ENCODE measurements at places on chromosomes 1 and 21.

DNA sequence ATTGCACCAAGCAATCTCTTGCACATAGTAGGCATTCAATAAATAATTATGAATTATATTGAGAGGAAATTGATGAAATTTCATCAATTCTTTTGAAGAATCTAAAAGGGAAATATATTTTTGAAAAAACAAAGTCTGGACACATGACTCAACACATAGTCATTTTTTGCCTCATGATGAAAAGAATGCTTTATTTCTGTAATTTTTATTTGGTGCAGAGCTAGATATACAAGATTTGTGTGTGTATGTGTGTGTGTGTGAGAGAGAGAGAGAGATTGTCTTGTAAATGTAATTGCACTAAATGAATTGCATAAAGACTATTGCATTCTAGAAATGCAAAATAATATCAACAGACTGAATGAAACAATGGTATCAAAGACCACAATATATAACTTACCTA, 206.2 kb upstream of the C1orf87 start:
- no peak for DNase-seq

GRCh38 chr1:116075990-116076389, 35.2 kb upstream of the MAB21L3 start:
- DNase-seq, result no peak

- DNase-seq, result peak; percentile 67
Measured at GRCh38 chr21:34974162-34974981, 74.7 kb downstream of the RUNX1 start.

- DNase-seq, result no peak
Measured at GRCh38 chr1:162192763-162193162, 123.3 kb downstream of the NOS1AP start.

- no peak for DNase-seq
Measured at GRCh38 chr1:99754055-99754626, 12.3 kb downstream of the FRRS1 start.

- no peak for DNase-seq
Measured at GRCh38 chr1:242613266-242613815, 88.8 kb upstream of the PLD5 start.

- no peak for DNase-seq
Measured at GRCh38 chr1:184664661-184665060, 90.0 kb downstream of the EDEM3 start.

DNA sequence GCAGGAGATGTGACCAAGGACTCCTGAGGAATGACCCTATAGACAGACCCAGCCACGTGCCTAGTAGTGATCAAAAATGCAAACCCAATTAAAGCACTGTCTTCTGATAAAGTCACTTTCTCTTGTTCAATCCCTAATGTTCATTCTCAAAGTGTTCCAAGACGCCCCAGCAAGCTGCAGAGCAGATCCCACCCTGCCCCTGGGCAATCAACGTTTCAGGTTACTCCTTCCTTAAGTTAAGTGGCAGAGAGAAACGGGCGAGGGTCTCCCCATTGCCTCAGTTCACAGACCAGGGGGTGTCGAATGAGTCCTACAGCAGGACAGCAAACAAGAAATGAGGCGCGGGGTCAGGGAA, 699 bp upstream of the RGS2 start:
- no peak for DNase-seq

- DNase-seq, result no peak
Measured at GRCh38 chr1:203085528-203086406, at the start of gene MYOG. Gene MYOG, minus strand, starts transcription at chr1:203086012. Its CDS starts 51 bp downstream, at chr1:203085961.

DNA sequence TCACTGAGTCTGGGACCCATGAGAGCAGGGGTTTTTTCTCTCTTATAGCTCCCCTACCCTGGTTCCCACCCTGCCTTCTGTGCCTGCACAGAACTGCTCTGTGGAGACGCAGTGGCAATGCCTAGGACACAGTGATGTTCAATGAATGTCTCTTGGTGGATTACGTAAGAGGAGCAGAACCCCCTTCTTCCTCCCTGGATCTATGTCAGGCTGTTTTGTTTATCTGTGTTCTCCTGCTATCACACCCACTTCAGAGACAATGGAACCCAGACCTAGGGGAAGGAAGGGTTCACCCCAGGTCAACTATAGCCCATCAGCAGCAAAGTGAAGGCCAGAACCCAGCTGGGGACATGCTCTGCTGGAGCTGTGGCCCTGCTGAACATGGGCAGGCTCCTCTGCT, 2.0 kb downstream of the HPCAL4 start:
- DNase-seq, result no peak

GRCh38 chr1:162690672-162691434, 58.6 kb downstream of the DDR2 start:
- DNase-seq, result no peak

DNA sequence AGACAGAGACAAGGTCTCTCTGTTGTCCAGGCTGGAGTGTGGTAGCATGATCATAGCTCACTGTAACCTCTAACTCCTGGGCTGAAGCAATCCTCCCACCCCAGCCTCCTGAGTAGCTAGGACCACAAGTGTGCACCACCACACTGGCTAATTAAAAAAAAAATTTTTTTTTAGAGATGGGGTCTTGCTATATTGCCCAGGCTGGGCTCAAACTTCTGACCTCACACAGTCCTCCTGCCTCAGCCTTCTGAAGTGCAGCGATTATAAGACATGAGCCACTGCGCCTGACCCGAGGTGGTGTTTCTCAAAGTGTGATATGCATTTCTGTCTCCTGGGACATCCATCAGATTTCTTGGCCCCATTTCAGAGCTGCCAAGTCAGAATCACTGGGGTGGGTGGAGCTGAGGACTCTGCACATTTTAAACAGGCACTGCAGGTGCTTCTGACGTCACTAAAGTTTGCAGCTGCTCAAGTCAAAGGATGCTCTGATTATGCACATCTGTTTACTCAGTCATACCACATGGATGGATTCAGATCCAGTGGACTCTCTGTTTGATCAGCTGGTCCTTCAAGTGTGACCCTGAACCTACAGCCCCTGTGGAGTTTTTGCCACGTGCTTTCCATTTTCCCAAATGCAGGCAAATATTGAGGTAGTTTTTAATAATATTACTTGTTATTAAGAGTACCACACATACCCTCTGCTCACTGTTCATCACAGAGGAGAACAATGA, 21.4 kb downstream of the TGFB2 start:
- no peak for DNase-seq

DNA sequence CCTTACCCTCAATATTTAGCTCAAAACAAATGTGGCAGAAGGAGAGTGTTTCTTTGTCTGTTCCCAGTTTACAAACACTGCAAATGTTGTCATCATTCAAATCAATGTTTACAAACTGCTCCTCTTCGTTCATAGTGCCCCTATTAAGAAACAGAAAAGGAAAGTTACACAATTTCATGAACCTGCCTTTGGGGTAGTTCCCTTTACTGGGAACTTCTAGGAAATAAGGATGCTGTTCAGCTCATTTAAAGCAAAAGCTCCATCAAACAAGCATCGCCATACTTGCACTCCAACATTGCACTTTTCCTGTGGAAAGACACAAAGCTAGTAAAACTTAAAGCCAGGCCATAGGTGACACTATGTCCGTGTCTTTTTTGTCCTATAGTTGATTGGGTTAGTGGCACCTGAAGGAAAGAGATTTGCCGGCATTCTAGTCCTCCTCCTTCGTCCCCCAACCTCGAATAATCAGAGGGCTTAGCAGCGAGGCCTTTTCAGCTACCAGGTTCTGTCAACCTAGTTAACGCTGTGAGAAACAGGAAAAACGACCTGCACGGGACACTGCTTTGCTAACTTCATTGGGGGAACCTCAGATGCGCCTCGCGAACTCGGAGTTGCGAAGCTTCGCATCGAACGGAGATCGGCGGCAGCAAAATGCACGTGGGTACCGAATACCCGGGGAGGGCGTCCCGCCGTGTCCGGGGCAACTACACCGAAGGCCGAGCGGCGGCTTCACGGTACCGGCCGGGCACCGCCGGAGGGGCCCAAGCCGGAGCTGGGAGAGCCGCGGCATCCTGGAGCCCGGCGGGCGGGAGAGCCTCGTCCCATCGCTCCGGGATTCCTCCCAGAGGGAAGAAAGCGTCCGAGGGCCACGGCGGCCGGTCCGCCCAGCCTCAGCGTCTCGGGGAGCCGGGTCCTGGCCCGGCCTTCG, 706 bp downstream of the C21orf91 start:
- peak; percentile 41 for DNase-seq

DNA sequence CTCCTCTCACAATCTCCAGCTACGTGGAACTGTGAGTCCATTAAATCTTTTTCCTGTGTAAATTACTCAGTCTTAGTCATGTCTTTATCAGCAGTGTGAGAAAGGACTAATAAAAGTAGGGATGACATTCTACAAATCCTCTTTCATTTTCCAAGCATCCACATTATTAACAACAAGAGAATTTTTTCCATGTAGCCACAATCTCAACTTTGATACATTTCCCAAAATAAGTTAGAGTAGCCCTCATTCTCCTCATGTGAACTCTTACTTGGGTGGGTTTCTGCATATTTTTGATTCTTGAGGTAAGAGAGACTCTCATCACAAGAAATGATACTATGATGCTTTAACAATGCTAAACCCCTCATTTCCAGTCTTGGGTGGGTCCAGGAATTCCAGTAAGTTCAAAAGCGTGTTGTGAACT, 52.8 kb downstream of the TNFSF18 start:
- no peak for DNase-seq

- DNase-seq, result peak; percentile 27
Measured at GRCh38 chr1:236394879-236395229, 768 bp downstream of the EDARADD start.

DNA sequence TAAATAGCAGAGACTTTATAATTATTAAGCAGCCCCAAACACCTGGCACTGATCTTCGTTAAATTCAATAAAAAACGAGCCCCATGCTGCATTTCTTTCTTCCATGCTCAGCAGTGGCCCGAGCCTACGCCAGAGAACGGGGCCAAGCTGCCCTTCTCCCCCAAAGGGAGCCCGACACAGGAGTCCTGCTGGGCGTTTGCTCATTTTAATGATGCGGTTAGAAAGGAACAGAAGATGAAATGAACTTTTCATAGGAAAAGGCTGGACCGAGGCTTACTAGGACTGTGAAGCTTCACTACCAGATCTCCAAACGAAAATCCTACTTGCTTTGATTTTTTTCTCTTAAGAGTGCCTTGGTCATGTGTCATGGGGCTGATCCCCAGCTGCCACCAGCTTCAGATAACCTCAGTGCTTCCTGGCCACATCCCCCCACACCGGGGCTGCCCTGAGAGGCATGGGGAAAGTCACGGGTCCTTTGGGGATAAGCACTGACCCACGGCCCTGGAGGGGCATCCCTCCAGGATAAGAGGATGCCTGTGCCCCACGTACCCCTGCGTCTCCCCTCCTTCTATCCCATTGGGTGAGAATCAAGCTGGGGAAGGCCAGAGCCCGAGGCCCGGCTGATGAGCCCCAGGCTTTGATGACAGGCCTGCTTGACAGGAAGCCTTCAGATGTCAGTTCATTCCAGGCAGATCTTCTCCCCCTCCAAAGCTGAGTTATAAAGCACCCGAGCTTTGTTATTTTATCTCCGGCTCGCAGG, 34.2 kb downstream of the PGBD5 start:
- DNase-seq, result no peak

DNA sequence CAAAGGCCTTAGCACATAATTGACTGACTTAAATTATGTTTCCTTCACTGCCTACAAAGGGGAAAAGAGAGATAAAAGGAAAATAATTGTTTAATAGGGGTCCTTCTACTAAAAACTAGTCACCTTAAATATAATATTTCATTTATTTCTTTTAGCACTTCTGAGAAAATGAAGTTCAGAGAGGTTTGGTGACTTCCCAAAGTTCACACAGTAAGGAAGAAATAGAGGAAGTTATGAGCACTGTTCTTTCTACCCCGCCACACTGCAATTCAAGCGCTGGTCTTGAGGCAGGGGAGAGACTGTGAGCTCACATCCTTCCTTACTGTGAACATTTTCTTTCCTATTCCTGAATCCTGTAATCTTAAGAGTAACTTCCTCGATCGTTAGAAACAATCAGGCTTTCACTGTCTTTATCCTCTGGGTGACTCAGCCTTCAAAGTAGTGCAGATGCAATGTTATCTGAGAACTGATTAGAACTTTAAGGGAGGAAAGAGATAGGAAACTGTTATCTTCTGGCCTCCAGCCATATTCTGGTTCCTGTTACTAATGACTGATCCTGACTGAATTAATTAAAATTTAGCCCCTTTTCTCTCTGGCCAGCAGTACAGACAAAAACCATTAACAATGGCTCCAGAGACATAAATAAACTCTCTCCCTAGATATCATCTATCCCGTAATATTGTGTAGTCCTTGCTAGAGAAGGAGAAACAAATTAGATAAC, 6.8 kb downstream of the RGS5 start:
- no peak for DNase-seq

GRCh38 chr1:45446950-45447672, 43.9 kb downstream of the TESK2 start:
- DNase-seq, result no peak

DNA sequence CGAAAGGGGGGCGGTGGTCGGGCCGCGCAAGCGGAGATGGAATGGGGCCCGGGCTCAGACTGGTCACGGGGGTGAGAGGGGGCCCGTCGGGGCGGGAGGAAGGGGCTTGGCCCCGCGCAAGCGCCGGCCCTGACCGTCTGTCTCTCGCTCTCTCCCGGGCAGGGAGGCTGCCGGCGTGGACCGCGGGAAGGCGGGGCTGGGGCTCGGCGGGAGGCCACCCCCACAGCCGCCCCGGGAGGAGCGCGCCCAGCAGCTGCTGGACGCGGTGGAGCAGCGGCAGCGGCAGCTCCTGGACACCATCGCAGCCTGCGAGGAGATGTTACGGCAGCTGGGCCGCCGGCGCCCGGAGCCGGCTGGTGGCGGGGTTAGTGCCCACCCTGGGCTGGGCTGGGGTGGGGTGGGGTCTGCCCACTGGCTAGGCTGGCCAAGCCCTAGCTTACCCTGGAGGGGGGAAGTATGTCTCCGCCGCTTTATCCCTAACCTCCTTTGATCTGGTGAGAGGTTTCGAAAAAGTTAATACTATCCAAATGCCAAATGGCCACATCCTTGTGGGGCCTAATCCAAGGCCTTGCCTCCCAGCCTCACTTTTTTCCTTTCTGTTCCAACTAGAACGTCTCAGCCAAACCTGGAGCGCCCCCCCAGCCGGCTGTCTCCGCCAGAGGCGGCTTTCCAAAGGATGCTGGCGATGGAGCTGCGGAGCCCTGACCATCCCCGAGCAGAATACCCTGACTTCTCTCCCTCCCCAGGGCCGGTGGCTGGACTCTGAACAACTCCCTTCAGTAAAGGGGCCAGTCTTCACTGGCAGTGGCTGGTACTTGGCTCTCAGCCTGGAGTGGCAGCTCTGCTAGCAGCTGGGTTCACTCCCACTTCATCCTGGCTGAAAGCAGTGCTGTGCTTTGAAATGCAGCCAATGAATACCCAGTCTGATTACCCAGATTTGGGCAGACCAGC, 636 bp upstream of the YRDC start:
- DNase-seq, result no peak

- no peak for DNase-seq
Measured at GRCh38 chr1:7550261-7550865, 220.7 kb upstream of the VAMP3 start.

DNA sequence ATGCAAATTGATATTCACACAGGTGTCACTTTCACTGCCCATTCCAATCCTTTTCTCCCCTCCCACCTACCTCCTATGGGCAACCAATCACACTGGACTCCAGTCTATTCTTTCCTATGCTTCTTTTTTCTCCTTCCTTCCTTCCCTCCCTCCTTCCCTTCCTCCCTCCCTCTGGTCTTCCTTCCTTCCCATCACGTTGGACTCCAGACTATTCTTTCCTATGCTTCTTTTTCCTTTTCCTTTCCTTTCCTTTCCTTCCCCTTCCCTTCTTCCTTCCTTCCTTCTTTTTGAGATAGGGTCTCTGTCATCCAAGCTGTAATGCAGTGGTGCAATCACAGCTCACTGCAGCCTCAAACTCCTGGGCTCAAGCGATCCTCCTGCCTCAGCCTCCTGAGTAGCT, 64.6 kb downstream of the GNG4 start:
- no peak for DNase-seq

All from CD4-positive, alpha-beta T cell treated with Interleukin-4 for 4 hours (primary cell).